ENCODE measurements at places on chromosomes 5 and 9.
A peak's percentile ranks its signal among the peaks of the same experiment; 100 is the strongest.

DNA sequence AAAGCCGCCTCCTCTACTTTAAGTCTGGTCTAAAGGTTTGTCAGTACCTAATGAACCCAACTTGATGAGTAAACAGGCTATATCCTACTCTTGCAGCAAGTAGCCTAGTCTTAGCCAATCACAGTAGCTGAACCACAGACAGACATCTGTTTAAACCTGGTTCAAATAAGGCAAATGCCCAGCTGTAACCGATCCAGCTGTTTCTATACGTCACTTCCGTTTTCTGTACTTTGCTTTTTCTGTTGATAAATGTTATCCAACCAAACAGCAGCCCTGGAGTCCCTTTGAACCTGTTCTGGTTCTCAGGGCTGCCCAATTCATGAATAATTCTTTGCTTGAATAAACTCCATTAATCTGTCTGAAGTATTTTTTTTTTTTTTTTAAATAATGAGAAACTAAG, 76.9 kb upstream of the EQTN start:
- DNase-seq: no peak

DNA sequence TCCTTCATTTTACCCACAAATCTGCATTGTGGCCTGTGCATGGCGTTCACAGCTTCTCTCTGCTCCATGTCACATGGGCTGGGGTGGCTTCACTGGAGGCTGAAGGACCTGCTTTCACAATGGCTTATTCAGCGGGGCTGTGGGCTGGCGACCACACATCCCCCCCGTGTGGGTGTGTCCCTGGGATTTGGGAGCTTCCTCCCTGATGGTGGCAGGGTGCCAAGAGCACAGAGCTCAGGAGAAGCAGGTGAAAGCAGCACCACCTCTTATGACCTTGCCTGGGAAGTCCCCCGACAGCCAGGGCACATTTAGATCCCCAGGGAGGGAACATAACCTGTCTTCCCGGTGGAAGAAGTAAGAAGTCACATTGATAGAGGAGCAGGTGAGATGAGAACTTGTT, 5.0 kb upstream of the MED10 start:
- DNase-seq: no peak

GRCh38 chr9:12889402-12890106, 114.7 kb downstream of the LURAP1L start:
- no peak for DNase-seq

DNA sequence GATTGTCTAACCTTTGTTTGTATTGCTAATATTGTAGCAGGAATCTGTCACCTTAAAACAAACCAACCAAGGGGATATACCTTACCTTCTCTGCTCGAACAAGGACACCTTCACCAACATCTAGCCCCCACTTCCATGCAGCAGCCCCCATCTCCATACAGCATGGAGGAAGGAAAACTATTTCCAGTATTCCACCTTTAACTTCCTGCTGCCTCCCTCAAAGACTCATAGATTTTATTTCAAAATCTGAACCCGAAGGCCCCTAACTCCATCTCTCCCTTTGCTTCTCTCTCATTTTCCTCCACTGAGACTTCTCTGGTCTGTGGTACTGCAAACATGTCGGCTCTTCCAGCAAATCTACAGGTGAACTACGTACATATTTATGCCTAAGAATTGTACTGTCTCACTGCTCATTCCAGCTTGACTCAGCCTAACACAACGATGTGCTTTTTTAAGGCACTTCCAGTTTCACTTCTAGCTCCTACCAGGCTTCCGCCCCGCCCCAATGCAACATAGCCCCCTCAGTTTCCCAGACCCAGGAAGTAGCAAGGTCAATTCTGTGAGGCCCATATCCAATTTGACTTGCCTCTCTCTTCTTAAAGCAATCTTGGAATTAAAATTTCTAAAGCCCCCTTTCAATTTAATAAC, 70.7 kb upstream of the RNF38 start:
- peak; percentile 66 for DNase-seq

GRCh38 chr9:135139366-135139959, 52.0 kb downstream of the OLFM1 start:
- no peak for DNase-seq

DNA sequence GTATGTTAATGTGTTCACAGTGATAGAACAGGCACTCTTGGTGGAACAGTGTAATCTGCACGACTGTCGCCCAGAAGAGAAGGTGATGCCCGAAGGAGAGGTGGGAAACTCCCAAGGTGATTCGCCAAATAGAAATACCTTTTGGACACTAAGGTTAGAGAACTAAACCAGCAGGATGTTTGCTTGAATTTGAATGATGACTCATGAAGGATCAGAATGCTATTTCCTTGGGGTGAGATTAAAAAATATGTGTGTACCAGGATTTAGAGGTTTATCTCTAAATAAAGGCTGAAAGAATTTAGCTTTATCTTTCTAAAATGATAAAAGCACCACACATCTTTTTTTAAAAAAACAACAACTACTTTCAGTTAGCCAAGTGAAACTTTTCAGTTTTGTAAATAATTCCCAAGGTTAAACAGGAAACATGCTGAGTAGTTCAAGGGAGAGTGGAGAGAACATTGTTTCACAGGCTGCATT, 297.4 kb upstream of the TAS2R1 start:
- peak; percentile 12 for DNase-seq

GRCh38 chr9:116162241-116162781, 8.7 kb downstream of the PAPPA start:
- no peak for DNase-seq

DNA sequence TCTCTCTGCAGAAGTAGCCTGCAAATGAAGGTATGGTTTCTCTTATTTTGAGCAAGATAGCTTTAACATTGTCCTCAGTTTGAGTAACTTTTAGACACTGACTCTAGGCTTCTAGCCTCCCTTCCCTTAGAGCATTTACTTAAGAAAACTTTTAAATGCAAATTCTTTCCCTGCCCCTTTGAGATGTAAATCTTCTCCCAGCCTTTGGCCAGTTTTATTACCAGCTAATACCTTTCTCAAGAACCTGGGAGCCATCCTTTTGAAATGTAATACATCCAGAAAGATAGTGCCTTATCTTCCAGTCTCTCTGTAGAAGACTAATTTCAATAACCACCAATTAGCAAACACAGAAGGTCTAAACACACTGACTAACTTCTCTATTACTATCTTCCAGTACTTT, 688.9 kb upstream of the CDH9 start:
- DNase-seq: no peak

GRCh38 chr9:86046071-86046636, 53.2 kb downstream of the GOLM1 start:
- no peak for DNase-seq

GRCh38 chr5:164237486-164237885, 732.1 kb downstream of the MAT2B start:
- DNase-seq: no peak

DNA sequence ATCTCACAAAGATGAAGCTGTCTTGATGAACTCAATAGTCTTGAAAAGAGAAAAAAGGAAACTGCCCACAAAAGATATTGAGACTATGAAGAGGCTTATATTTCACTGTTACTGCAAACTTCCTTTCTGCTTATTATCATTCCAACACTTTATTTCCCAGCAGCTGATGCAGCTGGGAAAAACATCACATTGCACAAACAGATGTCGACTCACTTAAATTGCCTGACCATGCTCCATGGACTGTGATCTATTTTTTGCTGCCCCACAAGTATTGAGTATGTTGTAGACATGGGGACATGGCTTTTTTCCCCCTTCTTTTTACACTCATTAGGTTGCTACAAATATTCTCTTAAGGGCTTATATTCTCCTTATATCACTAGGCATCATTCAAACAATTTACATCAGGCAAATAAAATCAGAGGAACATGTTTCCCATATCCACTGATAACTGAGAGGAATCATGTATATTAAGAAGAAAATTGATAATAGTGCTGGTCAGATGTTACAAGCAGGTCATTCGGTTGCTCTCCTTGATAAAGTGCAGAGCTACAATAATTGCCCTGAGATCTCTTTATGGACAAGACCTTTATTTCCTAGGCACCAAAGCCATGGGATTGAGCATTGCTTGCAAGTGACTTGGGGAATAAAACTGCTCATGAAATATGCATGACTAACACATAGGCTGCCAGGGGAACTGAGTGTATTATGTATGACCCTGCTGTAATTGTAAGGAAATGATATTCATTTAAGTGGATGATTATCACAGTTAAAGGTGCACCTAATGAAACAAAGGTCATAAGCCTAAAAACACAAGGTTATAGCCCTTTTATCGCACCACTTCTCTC, 509.9 kb downstream of the ZNF608 start:
- DNase-seq: no peak

GRCh38 chr9:75505654-75506053, 384.8 kb upstream of the PCSK5 start:
- no peak for DNase-seq

GRCh38 chr5:148394587-148395019, 10.8 kb downstream of the FBXO38 start:
- no peak for DNase-seq

DNA sequence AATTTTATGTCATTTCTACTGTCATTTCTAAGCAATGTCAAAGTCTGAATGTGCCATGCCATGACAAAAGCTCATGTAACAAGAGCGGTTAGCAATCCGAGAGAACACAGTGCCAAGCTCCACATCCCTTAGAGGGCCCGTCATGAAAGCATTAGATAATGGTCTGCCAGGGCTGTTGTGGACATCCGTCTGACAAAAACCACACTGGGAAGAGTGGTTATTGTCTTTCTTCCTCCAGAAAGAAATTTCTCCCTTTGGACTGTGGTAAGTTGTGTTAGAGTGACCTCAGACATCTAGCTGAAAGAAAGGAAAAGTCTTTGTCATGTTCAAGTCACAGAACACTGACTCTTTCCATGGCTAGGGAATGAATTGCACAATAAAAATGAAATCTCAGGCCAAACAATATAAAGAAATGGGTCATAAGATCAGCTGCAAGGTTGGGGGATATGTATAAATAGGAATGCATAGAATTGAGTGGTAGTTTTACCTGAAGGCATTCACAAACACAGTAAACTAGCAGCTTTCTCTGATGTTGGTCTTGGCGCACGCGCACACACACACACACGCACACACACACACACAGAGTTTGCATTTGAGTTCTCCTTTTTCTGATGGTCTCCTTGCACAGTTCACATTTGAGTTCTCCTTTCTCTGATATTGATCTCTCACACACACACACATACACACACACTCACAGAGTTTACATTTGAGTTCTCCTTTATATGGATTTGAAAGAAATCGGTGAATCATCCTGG, 5.3 kb downstream of the SLC1A3 start:
- DNase-seq: no peak

- DNase-seq: peak; percentile 94
Measured at GRCh38 chr9:128091144-128091543, 23.1 kb downstream of the SLC25A25 start.

DNA sequence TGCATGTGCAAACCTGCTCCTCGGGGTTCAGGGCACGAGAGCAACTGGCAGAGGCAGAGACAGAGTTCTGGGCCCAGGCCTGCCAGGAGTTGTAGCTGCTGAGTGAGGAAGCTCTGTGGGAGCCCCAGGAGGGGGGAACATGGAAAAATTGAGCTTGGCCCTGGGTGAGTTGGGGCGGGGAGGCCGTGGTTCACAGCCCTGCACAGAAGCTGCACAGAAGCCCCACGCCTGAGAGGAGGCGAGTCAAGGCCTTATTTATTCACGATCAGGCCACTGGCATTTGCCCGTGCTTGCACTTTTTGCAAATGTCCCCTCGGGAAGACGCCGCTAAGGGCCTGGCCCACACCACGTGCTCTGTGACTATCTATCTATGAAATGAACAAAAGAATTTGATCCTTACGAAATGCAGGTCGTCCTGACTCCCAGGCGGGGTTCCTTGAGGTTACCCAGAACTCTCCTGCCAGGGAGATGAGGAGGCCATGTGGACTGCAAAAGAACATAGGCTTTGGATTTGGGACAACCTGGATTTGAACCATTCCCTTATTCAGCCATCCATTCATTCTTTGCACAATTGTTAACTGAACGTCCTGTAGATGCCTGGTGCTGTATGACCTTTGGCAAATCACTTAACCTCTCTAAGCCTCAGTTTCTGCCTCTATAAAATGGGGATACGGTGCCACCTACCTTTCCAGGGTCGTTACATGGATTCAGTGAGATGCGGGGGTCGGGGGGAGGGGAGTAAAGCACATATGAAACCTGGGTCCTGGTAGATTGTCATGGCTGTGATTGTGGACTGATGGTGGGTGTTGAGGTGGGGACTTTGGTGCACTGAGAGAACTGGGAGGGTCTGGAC, 17.9 kb downstream of the COL27A1 start:
- peak; percentile 87 for DNase-seq

GRCh38 chr5:167603135-167603534, 688.3 kb upstream of the WWC1 start:
- no peak for DNase-seq

DNA sequence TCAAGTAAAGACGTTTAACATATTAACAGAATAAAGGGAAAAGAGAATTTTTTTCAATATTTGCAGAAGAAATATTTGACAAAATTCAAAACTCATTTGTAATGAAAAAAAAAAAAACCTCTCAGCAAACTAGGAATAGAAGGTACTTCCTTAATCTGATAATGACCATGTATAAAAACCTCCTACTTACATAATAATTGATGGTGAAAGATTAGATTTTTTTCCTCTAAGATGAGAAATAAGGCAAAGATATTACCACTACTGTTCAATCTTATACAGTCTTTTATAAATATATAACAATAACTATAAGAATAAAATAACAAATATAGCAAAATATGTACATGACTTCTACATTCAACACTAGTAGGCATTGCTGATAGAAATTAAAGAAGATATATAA, 424.6 kb upstream of the KLF4 start:
- DNase-seq: no peak

- DNase-seq: peak; percentile 60
Measured at GRCh38 chr9:121692606-121693387, 41.4 kb downstream of the DAB2IP start.

- peak; percentile 64 for DNase-seq
Measured at GRCh38 chr5:123365156-123365555, 58.0 kb downstream of the CEP120 start.

- DNase-seq: no peak
Measured at GRCh38 chr5:149426931-149427330, 47.8 kb upstream of the IL17B start.

All from AG10803 (cell line).